ENCODE measurements at places on chromosomes 16 and 17.
A peak's percentile ranks its signal among the peaks of the same experiment; 100 is the strongest.

DNA sequence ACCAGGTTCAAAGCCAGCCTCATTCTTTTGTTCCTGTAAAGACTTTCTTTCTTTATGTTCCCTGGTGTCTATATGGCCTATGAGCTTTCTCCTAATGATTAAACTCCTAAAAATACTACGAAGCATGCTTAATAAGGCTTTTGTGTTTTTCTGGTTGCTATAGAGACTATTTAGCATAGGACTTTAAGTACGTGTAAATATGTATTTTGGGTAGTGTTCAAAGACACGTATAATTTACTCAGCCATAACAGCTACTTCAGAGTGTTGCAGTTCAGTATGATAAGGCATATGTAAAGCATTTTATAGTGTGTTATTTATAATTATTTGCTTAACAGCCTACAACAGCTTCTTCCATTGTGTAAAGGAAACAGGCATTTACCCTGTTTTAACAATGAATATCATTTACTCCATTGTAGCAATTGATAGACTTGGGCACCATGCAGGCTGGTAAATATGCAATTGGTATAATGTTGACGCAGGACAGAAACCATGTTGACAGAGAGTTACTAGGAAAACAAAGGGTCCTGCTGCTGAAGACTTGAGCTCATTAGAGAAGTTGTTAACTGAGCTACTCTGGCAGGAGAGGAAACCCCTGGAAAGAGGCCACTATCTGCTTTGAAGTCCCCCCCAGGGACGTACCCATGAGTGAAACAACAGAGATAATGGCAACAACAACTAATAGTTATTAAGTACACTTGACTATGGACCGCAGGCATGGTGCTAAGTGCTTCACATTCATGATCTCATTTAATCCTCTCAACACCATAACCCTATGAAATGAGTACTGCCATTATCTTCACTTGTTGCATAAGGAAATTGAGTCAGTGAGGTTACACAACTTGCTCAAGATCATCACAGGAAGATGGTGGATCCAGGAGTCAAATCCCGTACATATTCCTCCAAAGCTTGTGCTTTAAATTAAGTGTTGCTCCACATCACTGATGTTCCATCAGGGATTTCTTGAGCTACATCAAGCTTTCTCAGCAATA lies 342.2 kb upstream of the DYNLRB2 start:
- DNase-seq: peak; percentile 99

DNA sequence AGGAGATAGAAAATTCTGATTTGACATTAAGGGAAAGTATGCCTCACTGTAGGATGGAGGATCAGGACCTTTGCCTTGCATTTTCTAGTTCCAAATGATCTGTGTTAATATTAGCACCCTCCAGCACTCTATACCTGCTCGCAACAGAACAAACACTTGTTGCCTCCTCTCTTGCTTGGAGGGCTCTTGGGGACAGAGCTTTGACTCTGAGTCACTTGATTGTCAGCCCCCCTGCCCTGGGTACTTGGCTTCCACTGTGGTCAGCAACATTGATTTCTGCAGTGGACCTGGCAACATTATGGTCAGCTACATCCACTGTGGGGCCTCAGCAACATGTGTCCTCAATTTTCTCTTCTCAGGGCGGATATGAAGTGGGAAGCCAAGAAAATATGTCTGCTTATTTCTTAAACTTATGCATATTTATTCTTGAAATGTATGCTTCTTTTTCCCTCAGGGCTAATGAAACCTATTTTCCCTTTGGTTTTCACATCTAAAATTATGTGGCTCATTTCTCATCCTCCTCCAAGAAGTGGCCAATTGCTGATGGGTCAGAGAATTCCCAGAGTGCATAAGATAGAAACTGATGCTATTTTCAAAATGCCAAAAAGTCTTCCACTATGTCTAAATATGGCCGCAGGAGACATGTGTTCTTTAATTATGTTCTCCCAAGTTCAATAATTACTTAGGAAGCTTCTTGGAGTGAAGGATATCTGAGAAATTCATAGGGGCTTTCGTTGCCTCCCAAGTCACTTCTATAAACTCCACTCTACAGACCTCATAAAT lies 94.6 kb upstream of the SMIM36 start:
- no peak for DNase-seq

GRCh38 chr17:28030386-28030785 lies 12.1 kb upstream of the NLK start:
- DNase-seq: peak; percentile 39

- no peak for DNase-seq
These were observed 51.4 kb downstream of the RAP1GAP2 start for GRCh38 chr17:2847381-2848333.

- no peak for DNase-seq
These were observed 100.7 kb downstream of the LYRM1 start for GRCh38 chr16:21001262-21001661.

DNA sequence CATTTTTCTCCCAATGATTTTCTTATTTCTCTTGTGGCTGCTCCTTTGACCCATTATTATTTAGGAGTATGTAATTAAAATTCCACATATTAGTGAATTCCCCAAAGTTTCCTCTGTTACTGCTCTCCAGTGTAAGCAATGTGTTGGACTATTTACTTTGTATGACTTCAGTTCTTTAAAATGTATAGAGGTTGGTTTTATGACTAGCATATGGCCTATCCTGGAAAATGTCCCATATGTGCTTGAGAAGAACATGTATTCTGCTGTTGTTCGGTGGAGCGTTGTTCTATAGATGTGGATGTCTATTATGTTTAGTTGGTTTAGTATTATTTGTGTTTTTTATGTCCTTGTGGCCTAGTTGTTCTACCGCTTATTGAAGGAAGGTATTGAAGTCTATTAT lies 6.0 kb upstream of the NT5M start:
- no peak for DNase-seq

DNA sequence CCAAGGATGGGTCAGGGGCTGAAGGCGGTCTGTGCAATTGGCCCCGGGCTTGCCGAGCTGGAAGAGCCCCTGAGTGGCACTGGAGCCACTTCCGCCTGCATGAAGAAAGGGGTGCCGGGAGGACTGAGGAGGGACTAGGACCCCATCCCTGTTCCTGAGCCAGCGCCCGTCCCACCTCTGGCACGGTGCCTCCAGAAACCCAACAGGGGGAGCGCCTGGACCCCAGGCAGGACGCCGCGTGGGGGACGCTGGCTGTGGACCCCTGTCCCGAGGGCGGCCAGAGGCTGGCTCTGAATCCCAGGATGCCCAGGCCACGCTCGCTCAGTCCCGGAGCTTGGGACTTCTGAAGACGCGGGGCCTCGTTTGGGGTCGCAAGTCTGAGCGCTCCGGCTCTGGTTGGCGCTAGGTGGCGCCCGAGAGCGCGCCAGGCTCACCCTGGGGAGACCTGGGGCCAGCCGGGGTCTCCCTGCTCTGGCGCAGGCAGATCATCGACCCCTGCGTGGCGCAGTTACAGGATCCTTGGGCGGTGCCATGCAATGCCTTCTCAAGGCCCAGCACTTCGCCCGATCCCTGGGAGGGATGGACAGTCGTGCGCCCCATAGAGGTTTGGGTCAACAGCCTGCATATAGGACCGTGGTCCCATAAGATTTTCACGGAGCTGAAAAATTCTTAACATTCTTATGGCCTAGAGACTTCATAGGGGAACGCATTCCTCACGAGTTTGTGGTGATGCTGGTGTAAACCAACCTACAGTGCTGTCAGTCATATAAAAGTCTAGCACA lies 58.5 kb upstream of the CREBBP start:
- no peak for DNase-seq

GRCh38 chr16:87233928-87234327 lies 83.3 kb downstream of the C16orf95 start:
- DNase-seq: no peak

DNA sequence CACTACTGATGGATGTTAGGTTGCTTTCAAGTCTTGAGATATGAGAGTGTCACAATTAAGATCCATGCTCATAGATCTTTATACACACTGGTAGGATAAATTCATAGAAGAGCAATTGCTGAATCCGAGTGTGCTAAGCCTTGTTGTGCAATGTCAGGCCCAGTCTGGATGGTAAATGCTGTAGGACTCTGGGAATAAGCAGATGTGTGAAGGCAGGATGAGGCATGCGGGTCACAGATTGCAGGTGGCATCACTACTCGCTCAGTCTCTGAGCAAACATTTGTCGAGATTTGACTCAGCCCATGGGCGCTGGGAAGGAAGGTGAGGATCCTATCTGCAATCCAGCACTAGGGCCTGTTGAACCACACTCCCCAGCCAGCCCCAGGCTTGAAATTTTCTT lies 40.7 kb downstream of the TMEM186 start:
- DNase-seq: no peak

GRCh38 chr16:58614860-58615259 lies 14.8 kb downstream of the CNOT1 start:
- no peak for DNase-seq

DNA sequence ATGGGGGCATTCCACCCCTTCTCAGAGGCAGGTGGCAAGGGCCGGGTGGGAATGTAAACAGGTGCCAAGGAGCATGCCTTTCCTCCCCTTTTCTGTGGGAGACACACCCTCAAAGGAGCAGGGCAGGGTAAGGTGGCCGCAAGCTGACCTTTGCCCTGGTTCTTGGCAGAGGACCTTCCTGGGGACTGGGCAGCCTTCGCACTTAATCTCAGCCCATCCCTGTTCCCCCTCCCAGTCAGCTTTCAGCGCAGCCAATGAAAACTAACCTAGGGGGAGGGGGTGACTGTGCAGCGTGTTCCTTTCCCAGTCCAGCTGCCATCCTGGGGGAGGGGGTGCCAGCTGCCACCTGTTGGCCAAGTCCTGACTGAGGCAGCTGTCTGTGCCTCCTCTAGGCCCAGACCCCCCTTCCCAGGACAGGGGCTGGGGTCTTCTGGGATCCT lies 2.8 kb downstream of the TRAF4 start:
- no peak for DNase-seq

DNA sequence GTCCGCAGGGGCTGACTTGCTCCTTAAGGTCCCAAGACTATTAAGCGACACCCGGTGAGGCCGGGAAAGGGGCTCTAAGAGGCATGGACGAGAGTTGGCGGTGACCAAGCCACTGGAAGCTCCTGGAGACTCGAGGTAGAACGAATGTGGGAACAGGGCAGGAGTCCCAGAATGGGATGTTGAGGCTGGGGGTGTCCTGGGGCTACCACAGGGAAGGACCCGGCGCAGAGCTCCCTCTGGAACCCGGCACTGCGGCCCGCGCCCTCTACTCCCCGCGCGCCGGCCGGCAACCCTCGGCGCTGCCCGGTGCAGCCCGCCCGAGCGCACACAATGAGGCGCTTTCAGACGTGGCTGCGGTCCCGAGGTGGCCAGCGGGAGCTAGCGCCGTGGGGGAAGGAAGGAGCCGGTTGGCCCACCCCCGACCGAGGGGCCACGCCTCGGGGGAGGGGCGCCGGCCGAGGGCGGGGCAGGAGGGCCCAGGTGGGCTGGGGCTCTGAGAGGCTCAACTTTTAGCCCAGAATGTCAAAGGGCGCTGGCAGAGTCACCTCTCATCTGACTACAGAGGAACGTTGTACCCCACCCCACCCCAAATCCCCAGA lies at the start of gene CHST6:
Gene CHST6, minus strand, starts transcription at position 366 of the 599 bp plus-strand sequence. CDS start 15,613 bp downstream, outside the sequence.
- no peak for DNase-seq

DNA sequence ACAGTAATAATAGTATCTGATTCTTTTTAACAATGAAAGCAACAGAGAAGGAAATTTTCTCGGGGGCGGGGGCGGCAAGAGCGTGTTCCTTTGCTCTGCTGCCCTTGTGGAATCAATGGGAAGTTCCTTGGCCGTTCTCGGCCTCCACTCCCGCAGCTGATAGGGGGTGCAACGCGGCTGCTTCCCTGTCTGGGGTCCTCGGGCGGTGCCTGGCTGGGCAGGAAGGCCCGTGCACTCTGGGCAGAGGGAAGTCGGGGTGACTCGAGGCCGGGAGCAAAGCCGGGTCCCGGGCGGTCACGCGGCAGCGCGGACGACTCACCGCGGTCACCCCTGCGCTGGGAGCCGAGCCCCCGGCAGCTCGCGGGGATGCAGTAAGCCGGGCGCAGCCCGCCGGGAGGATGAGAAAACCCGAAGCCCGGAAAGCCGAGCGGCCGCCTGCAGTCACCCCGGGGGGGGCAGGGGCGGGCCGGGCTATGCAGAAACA lies 2.5 kb downstream of the TUBB3 start:
- no peak for DNase-seq

DNA sequence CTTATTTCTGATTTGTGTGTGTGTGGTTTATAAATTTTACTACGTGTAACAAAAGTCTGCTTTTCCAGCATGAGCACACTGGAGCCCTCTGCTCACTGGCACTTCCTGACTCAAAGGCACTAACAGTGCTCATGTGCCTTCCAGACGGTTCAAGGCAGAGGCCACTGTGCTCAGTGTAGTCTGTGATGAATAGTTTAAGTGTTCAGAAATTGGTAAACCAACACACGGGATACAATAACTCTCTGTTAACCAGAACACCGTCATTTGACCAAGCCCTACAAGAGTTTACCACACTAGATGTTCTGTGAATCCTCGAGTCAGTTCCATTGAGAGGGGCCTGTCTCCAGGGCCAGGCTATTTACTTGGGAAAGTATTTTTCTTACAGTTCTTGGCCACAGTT lies 191.9 kb downstream of the MRTFB start:
- DNase-seq: no peak

DNA sequence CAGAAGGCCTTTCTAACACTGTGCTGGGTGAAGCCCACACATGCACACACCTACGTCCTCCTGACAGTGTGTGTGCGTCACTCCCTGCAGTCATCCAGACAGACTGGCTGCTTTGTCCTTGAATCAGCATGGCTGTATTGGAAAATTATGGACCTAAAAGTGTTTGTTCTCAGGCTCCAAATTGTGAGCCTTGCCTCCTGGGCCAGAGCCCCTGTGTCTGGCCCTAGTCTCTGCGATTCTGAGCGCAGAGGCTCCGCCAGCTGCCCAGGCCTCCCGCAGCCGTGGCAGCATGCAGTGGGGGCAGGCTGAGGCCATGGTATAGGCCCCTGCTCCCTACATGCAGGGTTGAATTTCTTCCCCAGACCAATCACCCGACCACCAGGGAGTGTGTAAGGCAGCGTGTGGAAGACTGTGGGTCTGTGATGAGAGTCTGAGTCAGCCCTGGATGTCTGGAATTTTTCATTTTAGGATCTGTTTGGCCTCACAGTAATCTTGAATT lies 166.9 kb downstream of the LGALS9B start:
- DNase-seq: no peak

DNA sequence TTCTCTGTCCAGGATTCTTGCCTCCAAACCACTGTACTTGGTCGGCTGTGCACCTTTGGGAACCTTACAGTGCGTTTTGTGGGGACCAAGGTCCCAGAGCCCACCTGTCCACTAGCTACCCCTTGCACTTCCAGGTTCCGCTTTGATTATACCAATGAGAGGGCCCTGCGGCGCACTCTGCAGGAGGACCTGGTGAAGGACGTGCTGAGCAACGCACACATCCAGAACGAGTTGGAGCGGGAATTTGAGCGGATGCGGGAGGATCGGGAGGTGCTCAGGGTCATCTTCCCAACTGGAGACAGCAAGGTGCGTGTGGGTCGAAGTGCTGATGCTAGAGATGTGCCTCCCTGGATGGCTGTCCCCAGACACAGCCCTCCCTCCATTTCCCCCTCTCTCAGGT lies 18.8 kb downstream of the POLR2A start:
- DNase-seq: no peak

GRCh38 chr16:47019568-47019967 lies 46.1 kb upstream of the DNAJA2 start:
- no peak for DNase-seq

- no peak for DNase-seq
These were observed 98.6 kb upstream of the EEF2KMT start for GRCh38 chr16:5196204-5196603.

- DNase-seq: no peak
These were observed 239.6 kb upstream of the FOXF1 start for GRCh38 chr16:86270696-86271095.

- DNase-seq: peak; percentile 89
These were observed 3.1 kb upstream of the TPPP3 start for GRCh38 chr16:67396159-67397035.

GRCh38 chr17:74631468-74632450 lies 8.2 kb upstream of the CD300E start:
- no peak for DNase-seq

GRCh38 chr16:67936124-67936879 lies at the start of gene PSMB10:
PSMB10 (minus strand) TSS chr16:67936850; CDS start chr16:67936749, 101 bp downstream.
- no peak for DNase-seq

Measured in NCI-H748 treated with DMSO at 0.1 percent for 48 hours (cell line).